HuH-7.5 (cell line): ENCODE measurements at places on chromosomes 13 and 19.

DNA sequence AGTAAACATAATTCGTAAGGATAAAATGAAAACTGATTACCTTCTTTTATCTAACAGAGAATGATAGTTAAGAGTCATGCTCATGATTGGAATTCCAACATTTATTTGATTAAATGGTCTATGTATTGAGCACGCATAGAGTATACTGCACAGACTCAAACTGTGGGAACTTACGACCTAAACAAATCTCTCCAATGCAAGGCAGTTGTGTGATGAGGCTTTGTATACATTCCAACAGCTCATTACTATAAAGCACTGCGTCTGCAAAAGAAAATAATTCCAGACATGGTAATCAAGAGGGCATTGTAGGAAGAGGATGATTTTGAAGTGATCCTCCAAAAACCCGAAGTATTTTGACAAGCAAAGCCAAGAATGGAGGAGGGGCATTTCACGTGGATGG, 169.5 kb downstream of the NUFIP1 start:
- DNase-seq: no peak

GRCh38 chr13:110314516-110315245, 7.6 kb downstream of the COL4A2 start:
- no peak for DNase-seq

GRCh38 chr13:47330031-47330430, 433.2 kb upstream of the HTR2A start:
- no peak for DNase-seq

DNA sequence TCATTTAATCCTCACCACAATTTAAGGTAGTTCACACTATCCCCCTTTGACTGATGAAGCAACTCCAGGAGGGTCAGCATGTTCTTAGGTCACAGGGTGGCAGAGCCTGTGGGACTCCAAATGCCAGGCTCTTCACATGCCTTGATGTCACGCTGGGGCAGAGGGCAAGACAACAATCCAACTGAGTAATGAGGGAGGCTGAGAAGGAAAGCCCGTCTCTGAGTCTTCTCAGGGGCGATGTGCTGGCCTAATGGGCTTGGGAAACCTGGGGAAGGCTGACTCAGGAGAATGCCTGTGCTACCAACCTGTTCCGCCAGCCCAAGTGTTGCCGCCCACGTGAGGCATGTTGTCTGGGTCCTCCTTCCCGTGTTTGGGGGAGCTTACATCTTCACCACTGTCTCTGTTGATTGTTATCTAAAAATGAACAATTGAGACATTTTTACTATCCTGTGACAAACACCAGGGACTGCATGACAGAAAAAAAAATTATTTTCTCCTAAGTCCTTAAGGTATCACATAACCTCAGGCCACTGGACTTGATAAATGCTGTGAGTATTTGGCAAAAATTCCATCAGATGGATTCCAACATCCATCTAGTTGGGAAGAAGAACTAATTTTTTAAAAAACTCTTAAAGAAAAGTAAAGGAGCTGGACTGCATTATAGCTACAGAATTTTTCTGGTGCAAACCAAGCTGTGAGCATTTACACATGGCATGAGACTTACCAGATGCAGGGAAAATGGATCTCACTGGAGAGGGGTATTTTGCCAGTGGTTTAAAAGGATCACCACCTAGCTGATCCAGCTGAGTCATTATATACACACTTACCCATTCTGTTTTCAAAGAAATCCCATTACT, 157.5 kb downstream of the RGCC start:
- no peak for DNase-seq

- no peak for DNase-seq
These were observed at the start of gene FXYD3 for GRCh38 chr19:35115177-35115951. Gene FXYD3, plus strand, starts transcription at chr19:35115823. Its CDS starts 3,554 bp downstream, at chr19:35119377.

GRCh38 chr13:66207610-66208009, 1022.5 kb downstream of the PCDH9 start:
- DNase-seq: no peak

GRCh38 chr13:50355797-50356196, 340.6 kb downstream of the KCNRG start:
- DNase-seq: no peak

- no peak for DNase-seq
These were observed 46.3 kb downstream of the POLR1D start for GRCh38 chr13:27667946-27668345.

DNA sequence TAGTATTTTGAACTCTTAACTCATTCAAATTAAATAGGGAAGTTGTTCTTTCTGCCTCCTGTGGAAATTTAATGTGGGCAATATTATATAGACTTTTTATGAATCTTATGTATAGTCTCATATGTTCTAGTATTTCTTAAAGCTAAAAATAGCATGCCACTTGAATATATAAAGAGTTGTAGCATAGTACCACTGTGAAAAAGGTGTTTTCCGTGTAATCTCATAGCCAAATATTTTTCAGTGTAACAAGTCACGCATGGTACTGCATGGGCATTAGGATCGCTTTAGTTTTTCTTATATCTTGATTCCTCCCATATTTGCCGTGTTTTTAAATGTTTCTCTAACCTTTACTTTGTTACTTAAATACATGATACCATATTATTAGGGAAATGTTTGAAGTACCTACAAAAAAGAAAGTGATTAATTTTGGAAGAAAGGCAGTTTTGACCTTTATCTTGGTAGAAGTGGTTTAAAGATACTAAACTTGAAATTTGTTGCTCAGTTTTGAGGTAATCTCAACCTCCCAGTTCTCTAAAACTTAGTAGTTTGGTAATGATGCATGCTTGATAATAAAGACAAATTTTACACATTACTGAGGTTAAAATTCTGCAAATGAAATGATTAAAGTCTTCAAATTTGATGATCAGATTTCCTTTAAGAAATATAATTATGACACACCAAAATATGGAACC, 81.2 kb downstream of the PAN3 start:
- DNase-seq: no peak

DNA sequence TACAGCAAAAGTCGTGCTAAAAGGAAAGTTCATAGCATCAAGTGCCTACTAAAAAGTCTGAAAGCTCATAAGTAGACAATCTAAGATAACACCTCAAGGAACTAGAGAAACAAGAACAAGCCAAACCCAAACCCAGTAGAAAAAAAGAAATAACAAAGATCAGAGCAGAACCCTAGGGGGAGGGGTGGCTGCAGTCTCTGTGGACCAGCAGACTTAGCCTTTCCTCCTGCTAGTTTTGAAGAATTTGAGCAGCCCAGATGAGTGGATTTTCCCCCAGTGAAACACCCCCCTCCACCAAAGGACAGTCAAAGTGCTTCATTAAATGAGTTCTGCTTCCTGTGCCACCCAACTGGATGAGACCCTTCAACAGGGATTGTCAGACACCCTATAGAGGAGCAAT, 2.6 kb upstream of the ZNF486 start:
- no peak for DNase-seq

GRCh38 chr19:18551631-18552030, 6.0 kb upstream of the KXD1 start:
- no peak for DNase-seq

DNA sequence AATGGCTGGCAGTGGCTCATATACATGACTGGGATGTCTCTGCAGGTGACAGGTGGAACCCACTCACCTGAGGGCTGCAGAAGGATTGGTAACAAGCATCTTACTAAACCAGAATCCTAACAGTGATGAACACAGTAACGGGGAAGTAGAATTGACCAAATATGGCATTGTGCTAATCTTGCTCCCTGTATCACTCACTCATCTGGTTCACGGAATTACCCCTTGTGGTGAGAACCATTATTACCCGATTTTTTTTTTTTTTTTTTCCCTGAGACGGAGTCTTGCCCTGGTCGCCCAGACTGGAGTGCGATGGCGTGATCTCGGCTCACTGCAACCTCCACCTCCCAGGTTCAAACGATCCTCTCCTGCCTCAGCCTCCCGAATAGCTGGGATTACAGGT, 69.5 kb downstream of the PTPRS start:
- DNase-seq: no peak

DNA sequence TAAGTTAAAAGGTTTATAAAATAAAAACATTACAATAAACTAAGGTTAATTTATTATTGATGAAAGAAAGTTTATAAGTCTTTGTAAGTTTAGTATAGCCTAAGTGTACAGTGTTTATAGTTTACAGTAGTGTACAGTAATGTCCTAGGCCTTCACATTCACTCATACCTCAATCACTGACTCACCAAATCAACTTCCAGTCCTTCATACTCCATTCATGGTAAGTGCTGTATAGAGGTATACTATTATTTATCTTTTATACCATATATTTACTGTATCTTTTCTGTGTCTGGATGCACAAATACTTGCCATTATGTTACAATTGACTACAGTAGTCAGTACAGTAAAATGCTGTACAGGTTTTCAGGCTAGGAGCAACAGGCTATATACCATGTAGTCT, 490.0 kb downstream of the GPC6 start:
- DNase-seq: no peak

DNA sequence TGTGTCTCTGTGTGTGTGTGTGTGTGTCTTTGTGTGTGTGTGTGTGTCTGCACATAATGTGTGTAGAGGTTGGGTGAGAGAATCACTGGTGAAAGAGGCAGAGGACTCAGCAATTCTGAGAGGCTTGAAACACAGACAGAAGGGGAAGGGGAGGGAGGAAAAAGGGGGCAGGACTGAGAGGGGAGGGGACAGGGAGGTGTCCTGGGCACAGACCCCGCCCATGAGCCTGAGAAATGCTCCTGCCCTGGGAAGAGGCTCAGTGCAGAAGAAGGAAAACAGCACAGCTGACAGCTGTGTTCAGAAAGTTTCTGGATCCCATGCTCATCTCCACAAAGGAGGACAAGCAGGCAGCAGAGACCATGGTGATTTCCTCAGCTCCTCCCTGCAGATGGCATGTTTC, 59.1 kb upstream of the CEACAM8 start:
- DNase-seq: no peak
